ENCODE measurements at places on chromosomes 1 and 21.

- DNase-seq, result no peak
These were observed 35.3 kb downstream of the ELF3 start for GRCh38 chr1:202045705-202046104.

GRCh38 chr1:205421798-205422197 is at the start of gene LEMD1:
TSS of gene LEMD1 (minus strand) at chr1:205422056. CDS start at chr1:205420536, 1,520 bp downstream.
- no peak for DNase-seq

DNA sequence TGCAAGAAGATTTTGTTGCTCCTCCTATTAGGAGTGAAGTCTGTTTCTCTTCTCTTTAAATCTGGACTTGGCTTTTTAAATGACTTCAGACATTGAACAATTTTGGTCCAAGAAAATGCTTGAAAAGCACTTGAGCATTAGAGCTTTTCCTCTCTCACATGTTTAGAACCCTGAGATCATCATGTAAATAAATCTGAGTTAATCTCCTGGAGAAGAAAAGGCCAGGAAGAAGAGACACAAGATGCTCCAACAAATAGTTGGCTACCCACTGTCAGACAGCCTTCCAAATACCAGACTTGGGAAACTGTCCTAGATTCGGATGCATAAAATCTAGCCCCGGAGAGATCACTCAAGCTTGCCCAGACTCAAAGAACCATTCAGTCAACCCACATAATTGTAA is 1353.1 kb upstream of the ADGRL4 start:
- DNase-seq, result no peak

GRCh38 chr1:44672961-44673674 is 1.2 kb downstream of the TMEM53 start:
- DNase-seq, result no peak

- DNase-seq, result peak; percentile 3
These were observed 7.5 kb downstream of the NBPF1 start for GRCh38 chr1:16605532-16606505.
